ENCODE measurements at places on chromosomes 12 and 14. TPM values are rescaled to one million over a fixed set of nuclear protein-coding genes. Genes with fewer than 3 reads are reported as not detected.

Gene KRT79
- total RNA-seq = not detected

Gene NABP2
- 8.9 TPM for total RNA-seq

Gene AJUBA
- total RNA-seq = 0.21 TPM

Gene RHOJ
- total RNA-seq = 0.10 TPM

Gene PITPNM2
- total RNA-seq = 11.8 TPM

Gene GLIPR1L2
- 0.10 TPM for total RNA-seq

Gene LTBP2
- total RNA-seq = 0.42 TPM

Gene TTC9
- 6.6 TPM for total RNA-seq

Gene B4GALNT3
- 0.10 TPM for total RNA-seq
